AG04450 (cell line): ENCODE measurements at places on chromosomes 11 and 22.

- DNase-seq, result no peak
Observed at GRCh38 chr11:131481971-131482370, 111.6 kb downstream of the NTM start.

DNA sequence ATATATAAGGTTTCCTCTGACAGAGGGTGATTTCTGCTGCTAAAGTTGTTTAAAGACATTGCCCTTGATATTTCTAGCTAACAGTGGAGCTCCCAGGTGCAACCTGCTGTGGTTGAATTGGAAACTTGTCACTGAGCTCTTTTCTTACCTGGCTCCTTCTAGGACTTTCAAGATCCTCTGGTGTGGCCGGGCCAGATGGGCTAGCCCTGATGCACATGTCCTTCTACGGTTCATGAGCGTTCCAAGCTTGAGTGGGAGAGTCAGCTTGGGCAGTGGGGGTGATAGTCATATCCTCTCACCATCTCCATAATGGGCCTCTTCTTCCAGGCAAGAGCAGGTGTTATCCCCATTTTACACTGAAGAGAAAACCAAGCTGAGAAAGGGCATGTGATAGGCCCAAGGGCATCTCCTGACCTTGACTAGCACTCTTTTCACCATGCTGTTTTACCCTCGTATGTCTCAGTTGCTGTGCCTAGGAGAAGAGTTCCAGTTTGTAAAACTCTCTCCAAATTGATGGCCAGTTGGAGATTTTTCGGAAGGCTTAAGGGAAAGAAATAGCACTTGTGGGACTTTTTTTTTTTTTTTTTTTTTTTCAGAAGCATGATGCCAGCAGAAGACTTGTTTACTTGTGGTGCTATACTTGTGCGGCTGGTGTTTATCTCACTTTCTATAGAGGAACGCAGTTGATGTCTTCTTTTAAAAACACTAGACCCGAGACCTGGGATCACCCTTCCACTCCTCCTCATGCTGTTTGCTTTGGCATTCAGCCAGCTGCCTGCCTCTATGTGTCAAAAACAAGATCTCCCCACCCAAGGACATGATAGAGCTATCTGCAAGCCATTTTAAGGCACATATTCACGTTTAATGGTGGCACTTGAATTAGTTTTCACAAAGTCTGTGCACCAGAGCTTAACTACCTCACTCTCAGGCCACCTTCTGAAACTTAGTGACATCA is 32.6 kb downstream of the TEAD1 start:
- no peak for DNase-seq

GRCh38 chr11:127644366-127644765 is 643.8 kb upstream of the KIRREL3 start:
- no peak for DNase-seq

GRCh38 chr22:37020192-37020479 is 594 bp downstream of the MPST start:
- no peak for DNase-seq

GRCh38 chr22:23533328-23533762 is 46.7 kb downstream of the IGLL1 start:
- no peak for DNase-seq

DNA sequence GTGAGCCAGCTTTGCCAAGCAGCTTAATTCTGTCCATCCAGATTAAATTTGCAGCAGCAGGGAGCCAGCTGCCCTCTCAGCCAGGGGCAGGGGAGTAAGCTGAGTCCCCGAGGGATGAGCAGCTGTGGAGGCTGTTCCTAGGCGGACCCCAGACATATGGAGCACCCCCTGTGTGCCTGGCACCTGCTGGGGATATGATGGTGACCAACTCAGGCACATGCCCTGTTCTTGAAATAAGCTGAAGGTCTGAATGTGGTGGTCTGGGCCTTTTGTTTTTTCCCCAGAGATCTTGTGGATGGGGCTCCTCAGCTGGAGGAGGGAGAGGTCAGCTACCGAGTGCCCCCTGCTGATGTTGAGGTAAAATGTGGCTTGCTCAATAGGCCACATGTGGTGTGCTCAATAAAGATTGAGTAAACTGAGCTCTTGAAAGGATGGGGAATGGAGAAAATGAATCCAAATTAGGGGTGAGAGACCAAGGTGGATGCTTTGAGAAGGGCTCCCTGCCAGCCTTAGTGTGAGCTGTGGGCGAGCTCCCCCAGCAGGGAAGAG is 103.3 kb upstream of the NNMT start:
- DNase-seq, result no peak

DNA sequence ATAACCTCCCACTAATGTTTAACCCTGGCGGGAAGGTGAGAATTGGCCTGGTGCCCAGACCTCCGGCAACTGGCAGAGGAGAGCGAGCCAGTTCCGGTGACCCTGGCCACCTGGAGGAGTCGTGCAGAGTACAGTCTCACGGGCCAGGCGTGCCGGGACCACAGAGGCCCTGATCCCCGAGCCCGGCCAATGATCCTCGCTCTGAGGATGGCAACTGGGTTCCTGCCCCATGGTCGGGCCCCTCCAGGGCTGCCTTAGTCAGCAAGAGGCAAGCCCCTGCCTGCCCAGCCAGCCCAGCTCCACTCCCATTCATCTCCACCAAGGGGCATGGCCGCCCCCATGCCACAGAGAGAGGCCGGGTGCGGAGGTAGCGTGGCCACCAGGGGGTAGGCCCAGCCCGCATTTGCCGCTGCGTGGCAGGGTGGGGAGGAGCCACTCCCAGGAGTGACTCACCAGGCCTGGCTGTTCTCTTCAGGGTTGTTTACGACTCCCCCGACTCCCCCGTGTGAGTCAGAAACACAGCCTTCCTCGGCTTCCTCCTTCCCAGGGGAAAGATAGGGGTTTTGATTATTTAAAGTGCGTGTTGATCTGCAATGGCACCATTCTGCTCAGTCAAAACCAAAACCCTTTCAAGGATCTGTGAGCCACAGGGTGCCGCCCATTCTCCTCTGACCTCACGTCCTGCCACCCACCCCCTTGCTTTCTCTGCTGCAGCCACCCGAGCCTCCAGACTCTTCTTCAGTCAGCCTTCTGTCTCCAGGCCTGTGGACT is at the start of gene SLC25A45:
Gene SLC25A45 (minus strand): TSS at position 614 of the 771 bp plus-strand sequence. CDS start 695 bp downstream, outside the sequence.
- DNase-seq, result peak; percentile 97

DNA sequence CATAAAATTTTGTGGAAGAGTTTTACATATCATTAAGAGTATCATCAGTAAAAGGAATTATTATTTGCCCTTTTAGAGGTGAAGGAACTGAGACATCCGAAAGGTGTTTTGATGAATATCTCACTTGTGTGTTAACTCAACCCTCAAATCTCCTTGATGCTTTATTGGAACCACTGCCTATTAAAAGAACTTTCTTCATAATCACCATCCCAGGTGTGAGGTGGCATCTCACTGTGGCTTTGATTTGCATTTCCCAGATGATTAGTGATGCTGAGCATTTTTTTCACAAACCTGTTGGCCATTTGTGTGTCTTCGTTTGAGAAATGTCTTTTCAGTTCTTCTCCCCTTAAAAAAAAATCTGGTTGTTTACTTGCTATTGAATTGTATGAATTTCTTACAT is 134.0 kb upstream of the SYN3 start:
- no peak for DNase-seq

DNA sequence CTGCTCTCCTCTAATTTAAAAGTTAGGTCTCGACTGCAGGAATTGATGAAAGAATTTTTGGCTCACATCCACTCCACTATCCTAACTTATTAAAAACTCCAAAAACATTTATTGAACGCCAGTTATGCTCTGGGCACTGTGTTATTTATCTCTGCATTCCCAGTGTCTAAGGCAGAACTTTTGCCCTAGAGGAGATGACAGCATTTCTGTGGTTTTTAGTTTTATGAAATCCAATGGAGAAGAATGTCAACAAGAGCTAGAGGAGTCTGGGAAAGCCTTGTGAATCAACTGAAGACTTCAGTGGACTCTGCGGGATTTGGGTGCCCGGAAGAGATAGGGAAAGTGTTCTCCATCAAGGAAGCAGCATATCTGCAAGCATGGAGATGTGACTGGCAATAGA is 217.0 kb upstream of the PGR start:
- DNase-seq, result no peak

DNA sequence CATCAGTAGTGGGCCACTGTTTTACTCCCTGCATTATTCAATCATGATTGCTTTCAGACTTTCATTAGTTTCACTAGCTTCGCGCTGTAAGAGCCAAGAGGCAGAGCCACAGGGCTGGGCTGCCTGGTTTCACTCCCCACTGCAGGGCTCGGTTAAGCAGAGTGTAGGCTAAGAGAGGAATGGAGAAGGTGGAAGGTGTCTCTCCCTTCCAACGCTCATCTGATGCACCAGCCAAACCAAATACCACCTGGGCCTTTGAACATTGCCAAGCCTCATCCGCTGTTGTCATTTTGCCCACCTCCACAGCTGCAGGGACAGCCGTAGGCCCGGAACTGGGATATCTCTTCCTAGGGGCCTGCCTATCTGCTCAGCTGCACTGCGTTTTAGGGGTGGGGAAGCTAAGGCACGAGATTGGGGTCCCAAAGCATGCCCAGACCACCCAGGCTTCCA is 480 bp upstream of the SMARCB1 start:
- no peak for DNase-seq

- no peak for DNase-seq
Observed at GRCh38 chr22:44824271-44824670, 71.9 kb downstream of the ARHGAP8 start.

- DNase-seq, result no peak
Observed at GRCh38 chr11:19756675-19757475, 44.2 kb downstream of the NAV2 start.

DNA sequence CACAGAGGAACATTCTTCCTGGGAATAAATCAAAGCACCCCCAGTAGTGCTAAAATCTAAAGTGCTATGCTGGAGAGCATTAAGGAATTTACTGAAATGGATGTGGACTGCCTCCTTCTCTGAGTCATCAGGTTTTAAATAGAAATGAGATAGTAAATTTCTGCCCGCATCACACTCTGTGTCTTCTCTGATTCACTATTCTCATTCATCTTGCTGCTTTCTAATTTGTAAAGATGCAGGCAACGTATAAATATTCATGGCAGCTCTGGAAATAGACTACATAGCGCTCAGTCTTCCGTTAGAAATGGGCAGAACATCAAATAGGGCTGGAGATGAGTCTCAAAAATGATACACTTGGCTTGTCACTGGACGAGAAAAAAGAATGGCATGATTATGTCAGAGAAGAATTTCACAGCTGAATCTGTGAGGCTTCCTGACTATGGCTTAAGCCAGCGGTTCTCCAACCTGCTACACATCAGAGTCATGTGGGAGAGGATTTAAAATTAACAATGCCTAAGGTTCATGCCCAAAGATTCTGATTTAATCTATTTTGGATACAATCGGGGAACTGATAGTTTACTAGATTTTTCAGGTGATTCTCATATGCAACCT is 178.2 kb downstream of the LRRC4C start:
- DNase-seq, result no peak

GRCh38 chr11:64074239-64074638 is 38.5 kb downstream of the FLRT1 start:
- no peak for DNase-seq

- DNase-seq, result no peak
Observed at GRCh38 chr22:23118647-23119493, 22.9 kb downstream of the RSPH14 start.

GRCh38 chr11:86625981-86626380 is 46.4 kb downstream of the ME3 start:
- no peak for DNase-seq

- no peak for DNase-seq
Observed at GRCh38 chr11:117084992-117085391, 13.2 kb downstream of the SIK3 start.

GRCh38 chr22:40414311-40414710 is 43.9 kb downstream of the SGSM3 start:
- no peak for DNase-seq

GRCh38 chr11:2311353-2312133 is 9.7 kb downstream of the TSPAN32 start:
- DNase-seq, result no peak

GRCh38 chr11:33692013-33692504 is 8.6 kb downstream of the C11orf91 start:
- DNase-seq, result peak; percentile 91

- DNase-seq, result no peak
Observed at GRCh38 chr11:68961245-68961644, 19.5 kb downstream of the MRGPRD start.

- no peak for DNase-seq
Observed at GRCh38 chr11:59102259-59102765, 4.7 kb upstream of the FAM111B start.

DNA sequence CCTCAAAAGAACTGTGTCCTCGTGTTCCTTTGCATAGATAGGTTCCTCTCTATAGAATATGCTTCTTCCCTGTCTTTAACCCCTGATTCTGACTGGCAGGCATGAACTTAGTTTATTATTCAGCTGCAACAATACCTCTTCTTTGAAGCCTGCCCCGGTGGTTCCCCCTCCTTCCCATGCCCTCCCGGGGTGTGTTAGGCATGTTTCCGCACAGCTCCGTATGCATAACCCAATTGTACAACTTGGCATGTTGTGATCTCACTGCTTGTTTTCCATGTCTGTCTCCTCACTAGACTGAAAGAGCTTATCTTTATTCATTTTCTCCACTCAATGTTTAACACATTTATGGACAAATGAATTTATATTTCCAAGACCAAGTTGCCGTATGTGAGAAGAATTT is 72.6 kb downstream of the DEPDC5 start:
- DNase-seq, result no peak

DNA sequence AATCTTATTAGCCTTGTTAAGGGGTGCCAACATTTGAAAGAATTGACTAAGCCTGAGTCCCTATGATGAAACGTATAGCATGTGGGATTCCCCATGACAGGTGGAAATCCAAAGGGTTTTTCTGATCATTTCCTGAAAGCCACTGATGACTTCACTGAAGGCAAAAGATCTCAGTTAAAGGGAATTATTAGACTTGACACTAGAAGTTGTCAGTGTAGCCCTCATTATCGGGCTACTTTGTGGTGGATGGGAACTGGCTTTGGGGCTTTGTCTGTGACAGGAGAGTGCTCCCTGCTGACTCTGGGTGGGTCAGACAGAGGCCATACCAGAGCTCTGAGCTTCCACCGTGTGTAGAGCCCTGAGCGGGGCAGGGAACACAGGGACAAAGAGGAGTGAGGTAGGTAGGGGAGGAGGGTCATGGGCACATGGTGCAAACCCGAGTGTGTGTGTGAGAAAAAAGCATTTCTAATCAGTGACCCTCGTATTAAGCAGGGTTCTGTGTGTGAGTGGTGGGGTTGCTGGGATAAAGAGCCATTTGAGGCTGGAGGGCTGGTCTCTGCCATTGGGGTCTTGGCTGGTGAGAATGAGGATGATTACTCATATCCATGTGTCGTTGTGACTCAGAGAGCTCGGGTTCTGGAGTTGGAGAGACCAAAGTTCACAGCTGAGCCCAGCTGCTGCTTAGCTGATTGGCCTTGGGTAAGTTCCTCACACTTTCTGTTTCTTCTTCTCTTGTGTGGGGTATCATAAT is 101.1 kb downstream of the GRIK4 start:
- peak; percentile 53 for DNase-seq

GRCh38 chr11:12771875-12772274 is 97.7 kb downstream of the TEAD1 start:
- no peak for DNase-seq
